ENCODE measurements at places on chromosomes 7 and 10.

GRCh38 chr7:121447243-121447910, 51.3 kb upstream of the FAM3C start:
- DNase-seq = no peak

- no peak for DNase-seq
These were observed 202.8 kb upstream of the KCND2 start for GRCh38 chr7:120070201-120070600.

DNA sequence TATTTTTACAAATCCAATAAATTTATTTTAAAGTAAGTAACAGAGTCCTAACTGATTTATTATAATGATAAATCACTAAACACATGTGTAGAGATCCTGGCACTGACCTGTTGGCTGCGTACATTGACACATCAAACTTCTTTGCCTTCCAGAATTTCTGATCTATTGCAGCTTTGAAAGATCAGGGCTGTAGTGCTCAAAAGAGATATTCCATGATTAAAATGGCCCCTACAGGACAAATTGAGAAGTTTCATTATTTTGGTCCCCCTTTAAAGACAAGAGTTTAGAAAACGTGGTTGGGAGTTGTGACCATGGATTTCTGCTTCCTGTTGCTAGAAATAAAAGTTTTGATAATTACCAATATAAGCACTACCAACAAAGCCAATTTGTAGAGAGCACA, 87.7 kb upstream of the PDK4 start:
- DNase-seq = no peak

DNA sequence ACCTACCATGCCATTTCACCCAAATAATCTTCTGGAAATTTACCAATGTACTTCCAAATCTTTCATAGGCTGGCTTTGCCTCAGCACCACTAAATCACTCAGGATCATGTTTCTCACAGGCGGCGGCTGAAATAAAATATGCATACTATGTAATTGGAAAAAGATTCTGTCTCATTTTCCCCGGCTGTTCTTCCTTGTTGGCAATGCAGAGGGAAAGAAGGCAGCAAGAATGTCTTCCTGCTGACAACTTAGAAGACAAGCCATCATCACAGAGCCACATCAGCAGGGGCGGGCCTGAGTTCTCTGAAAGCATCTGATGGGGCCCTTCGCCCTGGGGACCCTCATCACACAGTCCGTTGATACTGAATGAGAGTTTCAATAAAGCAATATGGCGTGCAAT, 39.2 kb upstream of the COL1A2 start:
- DNase-seq = no peak

GRCh38 chr10:132865171-132865631, 77.2 kb downstream of the CFAP46 start:
- DNase-seq = no peak

DNA sequence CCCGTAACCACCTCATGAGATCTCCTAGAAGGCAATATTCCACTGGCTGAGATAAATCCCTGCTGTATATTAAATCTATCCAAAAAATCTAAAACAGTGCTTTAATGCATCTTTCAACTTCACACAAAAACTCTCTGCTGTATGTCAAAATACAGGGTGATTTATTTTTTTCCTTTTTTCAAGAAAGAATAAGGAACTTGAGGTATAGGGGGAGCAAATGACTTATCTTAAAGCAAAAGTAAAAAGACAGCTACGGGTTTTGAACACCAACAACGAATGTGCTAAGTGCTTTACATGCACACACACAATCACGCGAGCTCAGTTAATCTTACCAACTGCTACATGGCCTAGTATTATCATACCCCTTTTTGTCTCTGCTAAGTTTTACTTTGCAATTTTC, 168.9 kb upstream of the PHF14 start:
- no peak for DNase-seq

- DNase-seq = no peak
These were observed 143.8 kb downstream of the KCNMA1 start for GRCh38 chr10:77493851-77494261.

- no peak for DNase-seq
These were observed 72.8 kb downstream of the GNA12 start for GRCh38 chr7:2771274-2771731.

- DNase-seq = no peak
These were observed 673.6 kb downstream of the IPMK start for GRCh38 chr10:57593983-57594573.

DNA sequence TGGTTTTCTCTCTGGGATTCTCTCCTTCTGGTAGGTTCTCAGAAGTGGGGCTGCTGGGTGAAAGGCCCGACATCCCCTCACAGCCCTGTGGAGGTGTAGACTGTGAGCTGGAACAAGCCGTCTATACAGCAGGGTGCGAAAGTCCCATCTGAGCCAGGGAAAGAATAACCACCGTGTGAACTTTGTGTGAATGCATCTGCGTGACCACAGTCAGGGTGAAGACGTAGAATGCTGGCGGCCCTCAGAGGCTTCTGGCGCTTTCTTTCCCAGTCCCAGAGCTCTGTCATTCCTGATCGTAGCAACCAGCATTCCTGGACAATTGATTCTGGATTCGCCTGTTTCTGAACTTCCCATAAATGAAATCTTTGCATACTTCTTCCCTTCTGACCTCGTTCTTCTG, 30.0 kb downstream of the ELFN1 start:
- DNase-seq = peak; percentile 17

GRCh38 chr7:15209429-15209828, 306.9 kb upstream of the DGKB start:
- no peak for DNase-seq

GRCh38 chr7:76354981-76355730, 3.6 kb downstream of the YWHAG start:
- DNase-seq = no peak

GRCh38 chr10:22823109-22823508, 104.7 kb upstream of the ARMC3 start:
- DNase-seq = no peak
